ENCODE measurements at places on chromosomes 7 and 10.

- DNase-seq, result no peak
Observed at GRCh38 chr10:7130191-7130911, 280.5 kb downstream of the SFMBT2 start.

DNA sequence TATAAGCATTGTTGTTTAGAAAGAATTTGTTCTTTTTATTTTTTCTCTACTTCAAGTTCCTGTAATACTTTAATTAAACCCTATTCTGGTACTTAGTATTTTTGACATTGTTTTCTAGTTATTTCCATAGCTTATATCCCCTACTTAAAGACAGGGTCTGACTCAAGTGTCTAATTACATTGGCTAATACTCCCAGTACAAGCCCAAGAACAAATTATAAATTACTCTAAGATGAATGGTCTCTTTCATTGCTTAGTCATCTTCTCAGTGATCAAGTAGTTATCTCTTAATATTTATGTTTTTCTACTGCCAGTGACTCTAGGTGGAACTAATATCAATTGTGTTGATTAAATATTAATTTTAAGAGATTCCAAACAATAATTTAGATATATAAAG lies 21.6 kb downstream of the AHR start:
- DNase-seq, result no peak

DNA sequence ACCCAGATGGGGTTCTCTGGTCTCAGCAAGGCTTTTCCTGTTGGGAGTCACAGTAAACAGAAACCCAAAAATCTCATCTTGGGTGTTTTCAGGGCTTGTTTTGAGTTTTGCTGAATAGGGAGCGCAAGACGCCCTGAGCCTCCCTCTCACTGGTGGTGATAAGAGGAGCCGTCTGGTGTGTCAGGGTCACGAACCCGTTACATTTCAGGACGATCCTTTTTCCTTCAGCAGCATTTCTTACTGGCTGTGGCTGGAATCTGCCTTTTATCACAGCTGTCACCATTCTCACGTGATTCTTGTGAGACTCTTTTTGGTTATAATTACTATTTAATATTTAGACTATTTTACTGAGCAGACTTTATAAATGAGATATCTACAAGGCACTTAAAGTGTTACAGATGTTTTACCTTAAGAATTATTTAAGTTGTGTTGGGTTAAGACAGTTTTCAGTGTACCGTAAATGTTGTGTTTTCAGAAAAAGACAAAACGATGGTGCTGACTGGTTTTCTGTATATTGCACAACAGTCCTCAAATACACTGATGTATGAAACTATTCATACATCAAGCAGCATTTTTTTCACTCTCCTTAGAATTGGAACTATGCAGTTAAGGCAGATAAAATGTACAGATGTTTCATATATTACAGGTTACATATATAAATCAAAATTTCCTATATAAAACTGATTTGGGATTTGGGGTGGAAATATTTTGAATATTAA lies 2.2 kb upstream of the GET4 start:
- no peak for DNase-seq

GRCh38 chr7:17661982-17662585 lies 278.2 kb downstream of the SNX13 start:
- DNase-seq, result no peak

GRCh38 chr7:156124356-156124755 lies 312.1 kb upstream of the SHH start:
- no peak for DNase-seq

DNA sequence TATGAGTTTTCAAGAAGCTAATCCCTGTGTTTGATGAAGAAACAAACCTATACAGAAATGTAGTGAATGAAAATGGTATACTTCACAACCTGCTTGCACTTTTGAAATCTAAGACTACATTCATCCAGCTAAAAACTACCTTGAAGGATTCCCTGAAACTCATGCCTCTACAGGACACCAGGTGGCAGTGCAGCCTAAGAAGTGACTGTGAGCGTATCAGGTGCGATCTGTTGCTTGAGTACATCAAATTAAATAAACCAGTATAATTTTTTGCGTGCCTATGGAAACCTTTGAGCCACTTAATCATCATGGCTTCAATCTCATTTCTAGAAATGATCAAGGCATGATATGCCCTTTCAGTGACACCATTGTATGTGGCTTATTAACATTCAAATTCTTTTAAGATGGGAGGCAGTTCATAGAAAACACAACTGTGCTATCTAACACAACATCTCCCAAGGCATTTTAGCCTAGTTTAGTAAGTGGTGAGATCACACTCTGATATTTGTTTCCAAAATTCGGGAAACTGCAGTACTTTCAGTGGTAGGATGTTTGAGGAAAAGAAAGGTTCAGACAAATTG lies 57.4 kb downstream of the PPP1R17 start:
- peak; percentile 63 for DNase-seq

DNA sequence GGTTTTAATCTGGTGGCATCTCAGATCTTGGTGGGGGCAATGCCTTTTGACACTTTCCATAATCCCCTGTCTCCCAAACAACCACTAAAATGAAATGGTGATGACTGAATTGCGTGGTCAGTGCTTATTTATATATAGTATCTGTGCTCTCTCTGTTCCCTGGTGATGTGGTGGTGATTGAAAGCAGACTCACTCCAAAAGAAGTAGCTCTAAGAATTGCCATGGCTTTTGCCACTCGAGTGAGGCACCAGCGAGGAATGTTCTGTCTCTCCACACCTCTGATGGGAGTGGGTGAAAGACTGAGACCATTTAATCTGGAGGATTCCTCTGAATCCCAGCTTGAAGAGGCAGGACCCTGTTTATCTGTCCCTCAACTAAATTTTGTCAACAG lies 2.8 kb downstream of the DUSP5 start:
- DNase-seq, result no peak

DNA sequence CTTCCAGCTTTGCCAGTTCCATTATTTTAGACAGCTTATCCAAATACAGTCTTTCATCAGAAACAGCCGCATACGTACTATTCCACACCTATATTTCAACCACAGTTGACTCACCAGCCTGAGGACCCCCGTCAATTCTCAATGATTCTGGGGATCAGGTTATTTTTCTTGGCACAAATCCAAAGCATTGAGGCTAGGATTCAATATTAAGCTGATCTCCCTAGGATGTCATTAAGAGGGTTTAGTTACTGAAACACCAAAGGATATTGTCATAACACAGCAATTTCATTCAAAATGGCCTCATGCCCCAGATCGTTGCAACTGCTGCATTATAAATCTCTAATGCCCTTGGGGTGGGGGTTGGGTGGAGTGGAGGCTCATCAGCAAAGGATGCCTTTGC lies 214.6 kb downstream of the PTEN start:
- DNase-seq, result no peak

DNA sequence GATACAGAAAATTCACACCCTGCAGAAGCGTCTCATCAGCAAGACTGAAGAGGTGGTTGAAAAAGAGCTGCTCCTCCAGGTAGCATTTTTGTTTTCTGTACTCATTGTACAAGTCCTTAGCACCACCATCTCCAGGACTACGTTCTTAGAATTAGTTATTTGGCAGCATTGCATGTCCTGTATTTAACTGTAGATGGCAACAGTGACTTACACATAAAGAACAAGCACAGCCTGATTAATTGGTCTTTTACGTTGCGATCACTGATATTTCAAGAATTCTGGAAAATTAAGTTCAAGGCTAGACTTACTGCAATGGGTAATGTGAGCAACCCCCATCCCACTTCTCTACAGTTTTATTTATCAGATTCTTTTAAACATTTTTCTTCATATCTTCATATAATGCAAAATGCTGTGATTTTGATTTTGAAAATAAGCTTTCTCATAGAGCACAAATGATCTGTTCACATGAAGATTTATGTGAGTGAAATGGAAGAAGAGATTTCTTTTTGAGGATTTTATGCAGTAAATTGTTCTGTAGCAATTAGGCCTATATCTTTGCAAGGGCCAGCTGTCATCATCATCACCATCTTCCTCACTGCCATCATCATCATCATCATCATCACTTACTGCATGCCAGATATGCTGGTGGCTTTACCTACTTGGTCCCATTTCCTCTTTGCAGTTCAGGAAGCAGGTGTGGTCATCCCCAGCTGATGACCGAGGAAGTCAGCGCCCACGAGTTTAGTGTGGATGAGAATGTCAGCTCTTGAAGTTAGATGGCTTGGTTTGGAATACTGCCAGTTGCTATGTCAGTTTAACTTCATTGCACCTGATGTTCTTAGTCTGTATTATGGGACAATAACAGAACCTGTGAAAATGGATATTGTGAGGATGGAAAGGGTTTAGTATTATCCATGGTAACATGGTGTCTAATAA lies 53.4 kb downstream of the CFAP58 start:
- peak; percentile 21 for DNase-seq

GRCh38 chr10:38054361-38054797 lies 39.8 kb upstream of the ZNF37A start:
- DNase-seq, result no peak

- DNase-seq, result peak; percentile 78
Observed at GRCh38 chr10:127694580-127695193, 42.3 kb upstream of the FOXI2 start.

- DNase-seq, result no peak
Observed at GRCh38 chr10:100372415-100373297, 25.6 kb downstream of the SCD start.

DNA sequence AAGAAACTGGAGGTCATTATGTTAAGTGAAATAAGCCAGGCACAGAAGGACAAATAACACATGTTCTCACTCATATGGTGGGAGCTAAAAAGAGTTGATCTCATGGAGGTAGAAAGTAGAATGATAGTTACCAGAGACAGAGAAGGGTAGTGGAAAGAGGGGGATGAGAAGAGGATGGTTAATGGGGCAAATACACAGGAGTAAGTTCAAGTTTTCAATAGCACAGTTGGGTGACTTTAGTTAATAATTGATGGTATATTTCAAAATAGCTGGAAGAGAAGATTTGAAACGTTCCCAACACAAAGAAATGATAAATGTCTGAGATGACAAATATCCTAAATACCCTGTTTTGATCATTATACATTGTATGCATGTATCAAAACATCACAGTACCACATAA lies 261.8 kb downstream of the THSD7A start:
- DNase-seq, result no peak

- DNase-seq, result no peak
Observed at GRCh38 chr7:50394315-50394714, 55.8 kb downstream of the FIGNL1 start.

DNA sequence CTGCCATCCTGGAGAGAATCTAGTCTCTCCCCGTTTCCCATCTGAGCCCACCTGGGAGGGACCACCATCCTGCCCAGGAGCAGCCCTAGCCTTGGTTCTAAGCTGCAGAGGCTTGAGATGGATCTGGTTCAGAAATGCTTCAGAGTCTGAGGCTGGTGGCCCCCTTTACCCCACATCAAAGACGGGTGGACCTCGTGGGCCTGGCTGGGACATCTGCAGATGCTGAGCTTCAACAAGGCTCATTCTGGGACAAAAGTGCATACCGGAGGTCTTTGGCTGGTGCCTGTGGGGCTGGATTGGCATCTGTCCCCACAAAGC lies 4.9 kb upstream of the IRF5 start:
- DNase-seq, result no peak

DNA sequence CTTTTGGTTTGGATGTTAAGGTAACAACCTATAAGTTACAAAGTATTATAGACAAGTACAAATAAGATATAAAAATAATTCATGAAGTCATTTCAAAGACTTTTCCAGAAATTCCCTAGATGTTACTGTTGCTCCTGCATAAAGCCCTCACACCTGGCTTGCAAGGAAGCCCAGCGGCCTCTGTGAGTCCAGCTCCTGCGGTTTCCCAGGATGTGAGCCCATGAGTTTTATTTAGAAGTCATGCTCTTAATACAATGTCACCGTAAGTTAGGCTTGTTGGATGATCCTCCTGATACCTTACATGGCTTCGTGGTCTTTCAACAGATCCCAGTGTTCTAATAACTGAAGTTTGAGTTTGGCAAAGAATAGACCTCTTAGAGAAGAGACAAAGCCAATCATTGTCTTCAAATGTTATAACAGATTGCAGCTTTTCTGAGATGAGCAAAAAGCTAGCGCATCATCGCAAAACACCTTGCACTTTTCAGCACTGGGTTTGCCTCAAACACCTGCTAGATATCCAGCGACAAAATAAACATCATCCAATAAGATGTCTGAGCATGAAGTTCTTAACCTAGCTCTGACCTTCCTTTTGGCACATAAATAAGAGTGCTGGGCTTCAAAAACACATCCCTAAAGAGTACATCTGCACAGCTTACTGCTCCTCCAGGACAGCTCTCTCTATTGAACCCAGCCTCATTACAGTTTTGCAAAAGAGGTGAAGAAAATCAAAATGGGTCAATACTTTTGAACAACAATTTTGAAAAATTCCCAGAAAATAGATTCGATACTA lies 3.6 kb downstream of the FAM171A1 start:
- DNase-seq, result no peak

DNA sequence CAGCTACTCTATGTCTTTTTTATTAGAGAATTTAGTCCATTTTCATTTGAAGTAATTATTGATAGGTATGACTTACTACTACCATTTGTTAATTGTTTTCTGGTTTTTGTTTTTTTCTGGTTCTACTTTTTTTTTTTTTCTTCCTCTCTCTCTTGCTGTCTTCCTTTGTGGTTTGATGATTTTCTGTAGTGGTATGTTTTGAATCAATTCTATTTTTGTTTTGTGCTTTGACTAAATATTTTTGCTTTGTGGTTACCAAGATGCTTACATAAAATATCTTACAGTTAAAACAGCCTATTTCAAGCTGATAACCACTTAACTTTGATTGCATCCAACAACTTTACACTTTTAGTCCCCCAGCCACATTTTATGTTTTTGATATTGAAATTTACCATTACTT lies 3.3 kb upstream of the OR2F2 start:
- DNase-seq, result no peak

DNA sequence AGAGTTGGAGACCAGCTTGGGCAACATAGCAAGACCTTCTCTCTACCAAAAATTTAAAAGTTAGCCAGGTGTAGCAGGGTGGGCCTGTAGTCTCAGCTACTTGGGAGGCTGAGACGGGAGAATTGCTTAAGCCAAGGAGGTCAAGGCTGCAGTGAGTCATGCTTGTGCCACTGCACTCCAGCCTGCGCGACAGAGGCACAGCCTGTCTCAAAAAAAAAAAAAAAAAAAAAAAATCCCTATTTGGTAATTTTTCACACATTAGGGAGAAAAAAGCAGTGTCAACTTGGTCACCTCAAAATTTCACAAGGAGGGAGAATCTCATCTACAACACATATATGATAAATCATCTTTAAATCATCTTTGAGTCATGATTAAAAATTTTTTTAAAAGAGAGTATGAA lies 6.4 kb upstream of the ZNF398 start:
- DNase-seq, result no peak
